ENCODE measurements at places on chromosomes 13 and 19.
A peak's percentile ranks its signal among the peaks of the same experiment; 100 is the strongest.

DNA sequence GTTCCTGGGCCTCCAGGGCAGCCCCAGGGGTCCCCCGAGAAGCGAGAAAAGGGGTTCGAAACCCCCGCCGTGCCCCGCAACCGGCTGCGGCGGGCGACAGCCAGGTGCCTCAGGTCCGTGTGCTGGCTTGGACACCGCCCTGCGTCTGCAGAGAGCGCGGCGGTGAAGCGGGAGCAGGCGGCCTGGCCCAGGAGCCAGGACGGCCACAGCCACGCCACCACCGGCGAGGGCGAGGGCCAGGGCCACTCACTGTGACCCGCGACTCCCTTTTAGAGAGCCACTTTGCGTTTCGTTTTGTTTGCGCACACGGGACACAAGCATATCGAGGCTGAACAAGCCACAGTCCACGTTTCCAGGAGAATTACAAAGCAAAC lies 110.4 kb downstream of the CRYL1 start:
- DNase-seq = no peak

DNA sequence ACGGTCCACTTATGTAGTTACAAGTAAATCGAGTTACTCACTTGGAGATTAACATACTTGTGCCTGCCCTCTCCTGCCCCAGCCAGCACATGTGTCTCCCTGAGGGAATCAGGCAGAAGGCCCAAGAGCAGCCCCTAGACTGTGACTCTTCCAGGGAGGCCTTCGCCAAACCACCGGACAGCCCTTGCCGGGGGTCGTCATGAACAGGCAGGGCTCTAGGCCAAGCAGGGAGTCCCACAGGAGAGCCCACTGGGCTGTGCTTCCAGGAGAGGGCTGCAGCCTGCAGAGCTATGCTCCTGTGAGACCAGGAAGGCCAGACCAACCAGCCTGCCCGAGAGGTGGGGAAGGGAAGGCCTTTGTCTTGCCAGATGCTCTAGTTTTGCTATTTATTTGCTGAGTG lies 283.3 kb downstream of the FOXO1 start:
- DNase-seq = no peak

- no peak for DNase-seq
These were observed 31.2 kb downstream of the DLEU7 start for GRCh38 chr13:50812242-50812641.

DNA sequence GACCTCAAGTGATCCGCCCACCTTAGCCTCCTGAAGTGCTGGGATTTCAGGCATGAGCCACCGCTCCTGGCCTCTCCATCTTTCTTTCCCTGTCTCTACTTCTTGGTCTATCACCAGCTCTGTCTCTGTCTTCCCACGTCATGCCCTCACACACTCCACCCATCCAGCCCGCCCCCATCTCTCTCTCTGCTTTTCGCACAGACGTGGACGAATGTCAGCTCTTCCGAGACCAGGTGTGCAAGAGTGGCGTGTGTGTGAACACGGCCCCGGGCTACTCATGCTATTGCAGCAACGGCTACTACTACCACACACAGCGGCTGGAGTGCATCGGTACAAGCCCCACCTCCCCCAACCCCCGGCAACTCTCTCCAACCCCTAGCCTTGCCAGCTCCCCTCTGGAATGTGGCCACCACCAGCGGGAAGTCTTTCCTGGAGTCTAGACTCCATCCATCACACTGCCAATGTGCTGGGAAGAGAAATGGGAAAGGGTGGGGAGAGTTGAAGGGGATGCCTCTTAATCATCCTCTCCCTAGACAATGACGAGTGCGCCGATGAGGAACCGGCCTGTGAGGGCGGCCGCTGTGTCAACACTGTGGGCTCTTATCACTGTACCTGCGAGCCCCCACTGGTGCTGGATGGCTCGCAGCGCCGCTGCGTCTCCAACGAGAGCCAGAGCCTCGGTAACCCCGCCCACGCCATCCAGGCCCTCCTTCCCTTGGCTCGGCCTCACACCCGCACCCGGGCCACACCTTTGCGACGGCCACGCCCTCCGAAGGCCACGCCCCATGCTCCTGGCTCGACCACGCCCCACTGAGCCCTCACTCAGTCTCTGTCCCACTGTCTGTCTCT lies 22.5 kb downstream of the LTBP4 start:
- no peak for DNase-seq

- no peak for DNase-seq
These were observed 74.8 kb upstream of the KLHL1 start for GRCh38 chr13:70183041-70183440.

DNA sequence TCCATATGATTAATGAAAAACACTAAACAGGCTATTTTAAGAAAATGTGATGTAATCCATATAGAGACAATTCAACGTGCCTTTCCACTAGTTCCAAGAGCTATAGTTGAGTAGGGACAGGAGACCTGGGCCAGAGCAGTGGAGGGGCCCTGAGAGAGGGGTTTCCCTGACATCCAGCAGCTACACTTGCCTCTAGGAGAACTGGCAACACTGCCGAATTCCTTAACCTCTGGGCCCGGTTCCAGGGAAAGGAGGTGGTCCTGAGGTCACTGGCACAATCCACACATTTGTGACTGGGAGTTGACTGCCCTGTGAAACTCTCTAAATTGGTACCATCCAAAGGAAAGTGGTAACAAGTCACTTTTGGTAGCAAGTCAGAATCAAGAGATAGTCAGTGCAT lies 264.4 kb downstream of the DCLK1 start:
- DNase-seq = no peak

DNA sequence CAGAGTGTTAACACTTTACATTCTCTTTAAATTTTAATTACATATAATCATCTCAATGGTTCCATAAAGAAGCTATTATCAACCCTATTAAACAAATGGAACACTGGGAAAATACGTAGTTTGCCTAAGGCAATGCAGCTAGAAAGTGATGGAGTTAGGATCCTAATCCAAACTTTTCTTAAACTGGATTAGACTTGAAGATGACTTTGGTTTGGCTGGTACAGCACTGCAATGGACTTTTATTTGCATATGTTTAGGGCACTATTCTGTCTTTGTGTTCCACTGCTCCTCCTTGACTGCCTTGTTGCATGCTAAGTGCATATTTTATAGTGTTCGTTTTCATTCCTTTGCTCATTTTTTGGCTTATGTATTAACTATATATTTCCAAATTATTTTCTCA lies 133.5 kb upstream of the UFM1 start:
- DNase-seq = no peak

DNA sequence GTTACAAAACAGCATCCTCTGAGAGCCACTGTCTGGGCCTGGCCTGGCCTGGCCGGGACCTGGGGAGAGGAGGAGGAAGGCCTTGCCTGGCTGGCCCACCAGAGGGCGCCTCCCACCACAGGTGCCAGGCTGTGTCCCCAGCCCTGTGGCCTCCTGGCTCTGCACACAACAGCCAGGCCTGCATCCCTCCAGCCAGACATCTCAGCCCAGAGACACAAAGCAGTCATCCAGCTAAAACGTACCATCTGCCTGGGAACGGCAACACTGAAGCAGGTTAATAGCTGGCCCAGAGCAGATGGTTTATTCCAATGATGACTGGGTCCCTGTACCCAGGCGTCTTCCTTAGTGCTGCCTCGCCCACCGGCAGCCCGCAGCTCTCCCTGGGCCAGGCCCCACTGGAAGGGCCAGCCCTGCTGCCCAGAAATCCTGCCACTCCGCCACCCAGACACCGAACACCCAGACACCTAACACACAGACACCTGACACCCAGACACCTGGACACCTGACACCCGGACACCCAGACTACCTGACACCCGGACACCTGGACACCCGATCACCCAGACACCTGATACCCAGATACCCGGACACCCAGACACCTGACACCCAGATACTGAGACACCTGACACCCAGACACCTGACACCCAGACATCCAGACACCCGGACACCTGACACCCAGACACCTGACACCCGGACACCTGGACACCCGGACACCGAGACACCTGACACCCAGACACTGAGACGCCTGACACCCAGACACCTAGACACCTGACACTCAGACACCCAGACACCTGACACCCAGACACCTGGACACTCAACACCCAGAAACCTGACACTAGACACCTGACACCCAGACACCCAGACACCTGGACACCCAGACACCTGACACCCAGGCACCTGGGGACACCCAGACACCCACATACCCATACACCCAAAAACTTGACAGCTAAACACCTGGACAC lies 20.1 kb downstream of the C19orf12 start:
- DNase-seq = peak; percentile 79

DNA sequence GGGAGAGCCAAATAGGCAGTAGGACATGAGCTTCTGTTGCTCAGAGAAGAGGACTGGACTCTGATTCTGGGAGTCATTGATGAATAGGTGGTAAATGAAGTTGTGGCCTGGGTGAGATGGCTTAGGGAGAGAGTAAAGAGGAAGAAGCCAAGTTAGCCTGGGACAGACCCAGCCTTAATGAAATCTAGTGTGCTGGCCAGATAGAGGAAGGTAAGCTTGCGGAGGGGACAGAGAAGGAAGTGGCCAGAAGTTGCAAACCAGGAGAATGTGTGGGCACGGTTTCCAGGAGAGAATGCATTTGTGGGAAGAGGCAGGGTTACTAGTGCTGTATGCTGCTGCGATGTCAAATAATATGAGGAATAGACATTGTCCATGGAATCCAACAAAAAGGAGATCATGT lies 83.3 kb upstream of the OLFM4 start:
- DNase-seq = no peak

DNA sequence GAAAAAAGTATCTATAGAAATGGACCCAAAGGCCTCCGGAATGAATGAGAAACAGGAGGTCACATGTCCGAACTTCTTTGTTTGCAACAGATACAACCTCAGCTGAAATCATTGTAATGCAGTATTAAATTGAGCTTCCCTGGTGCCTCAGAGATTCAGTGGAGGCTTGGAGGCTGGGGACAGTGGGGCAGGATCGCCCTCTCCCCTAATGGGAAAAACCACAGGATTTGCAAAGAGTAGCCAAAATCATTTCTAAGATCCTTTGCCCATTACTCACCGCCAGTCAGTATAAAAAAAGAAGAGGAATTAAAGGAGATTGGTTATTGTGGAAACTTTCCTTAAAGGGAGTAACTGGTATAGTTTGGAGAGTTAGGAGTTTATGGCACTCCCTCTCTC lies 30.4 kb upstream of the IRS2 start:
- no peak for DNase-seq

- DNase-seq = no peak
These were observed 14.3 kb upstream of the EIF3G start for GRCh38 chr19:10134040-10134439.

DNA sequence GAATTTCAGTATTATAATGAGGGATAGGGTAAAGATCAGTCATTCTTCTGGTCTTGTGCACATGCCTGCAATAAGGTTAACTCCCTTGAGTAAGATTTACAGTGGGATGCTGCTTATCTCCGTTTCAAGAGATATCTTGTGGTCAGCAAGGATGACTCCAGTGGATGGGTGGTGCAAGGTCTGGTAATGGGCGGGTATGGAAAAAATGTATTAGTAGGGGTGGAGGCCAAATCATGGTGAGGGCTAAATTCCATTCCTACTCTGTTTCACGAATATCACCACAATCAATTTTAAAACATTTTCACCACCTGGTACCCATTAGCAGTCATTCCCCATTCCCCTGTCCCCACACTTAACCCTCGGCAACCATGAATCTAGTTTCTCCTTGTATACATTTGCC lies 40.6 kb downstream of the CCDC122 start:
- DNase-seq = no peak

DNA sequence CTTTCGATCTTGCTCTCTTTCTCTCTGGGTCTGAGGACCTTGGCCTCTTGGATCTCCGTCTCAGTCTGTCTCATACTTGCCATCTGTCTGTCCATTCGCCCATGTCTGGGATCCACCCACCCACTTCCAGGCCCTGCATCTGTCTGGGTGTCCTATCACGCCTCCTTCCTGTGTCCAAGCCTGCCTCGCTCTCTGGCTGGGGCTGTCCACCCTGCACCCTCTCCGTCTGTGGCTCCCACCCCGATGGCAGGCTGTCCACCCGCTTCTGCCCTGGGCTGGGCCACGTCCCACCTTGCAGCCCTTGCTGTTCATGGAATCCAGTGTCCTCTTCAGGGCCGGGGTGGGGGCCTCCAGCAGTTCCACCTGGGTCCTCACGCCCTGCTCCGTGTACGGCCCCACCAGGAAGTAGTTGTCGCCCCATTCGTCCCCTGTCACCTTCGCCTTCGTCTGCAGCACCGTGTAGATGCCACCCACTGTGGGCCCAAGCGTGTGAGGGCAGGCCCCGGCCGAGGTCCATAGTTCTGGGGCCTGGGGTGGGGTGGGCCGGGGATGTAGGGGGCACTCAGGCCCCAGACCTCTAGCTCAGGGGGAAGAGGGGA lies 2.0 kb downstream of the GYS1 start:
- DNase-seq = no peak

GRCh38 chr13:52903320-52903719 lies 54.9 kb upstream of the PCDH8 start:
- no peak for DNase-seq

- DNase-seq = no peak
These were observed 8.5 kb upstream of the SYT5 start for GRCh38 chr19:55188625-55189024.

- no peak for DNase-seq
These were observed 439.1 kb upstream of the ZNF507 start for GRCh38 chr19:31906111-31906871.

DNA sequence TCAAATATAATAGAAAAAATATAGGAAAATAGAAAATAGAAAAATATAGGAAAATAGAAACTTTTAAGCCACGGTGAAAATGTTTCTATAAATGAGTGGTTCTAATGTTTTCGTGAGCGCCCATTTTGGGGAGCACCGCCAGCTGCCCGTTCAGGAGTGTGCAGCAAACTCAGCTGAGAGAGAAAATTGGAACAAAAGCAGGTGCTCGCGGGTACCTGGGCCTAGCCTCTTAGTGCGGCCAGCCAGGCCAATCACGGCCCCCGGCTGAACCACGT lies 204 bp upstream of the PDX1 start:
- no peak for DNase-seq

- no peak for DNase-seq
These were observed 2.9 kb downstream of the CEBPG start for GRCh38 chr19:33376423-33376822.

DNA sequence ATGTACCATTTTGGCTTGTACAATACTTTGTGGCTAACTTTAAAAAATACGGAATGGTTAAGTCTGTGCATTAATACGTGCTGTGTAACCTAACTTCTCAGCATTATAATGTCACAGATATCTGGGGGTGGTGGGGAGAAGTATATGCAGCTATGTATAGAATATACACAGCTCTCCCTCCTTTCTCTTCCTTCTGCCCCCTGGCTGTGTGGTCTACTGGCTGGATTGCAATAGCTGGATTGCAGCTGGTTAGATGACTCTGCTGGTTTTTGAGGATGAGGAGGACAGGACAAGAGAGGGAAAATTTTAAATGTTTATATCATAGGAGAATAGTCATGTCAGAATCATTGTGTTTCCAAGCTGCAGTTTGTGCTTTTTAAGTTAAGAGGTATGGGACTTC lies 9.7 kb downstream of the RNASEH2B start:
- DNase-seq = no peak

DNA sequence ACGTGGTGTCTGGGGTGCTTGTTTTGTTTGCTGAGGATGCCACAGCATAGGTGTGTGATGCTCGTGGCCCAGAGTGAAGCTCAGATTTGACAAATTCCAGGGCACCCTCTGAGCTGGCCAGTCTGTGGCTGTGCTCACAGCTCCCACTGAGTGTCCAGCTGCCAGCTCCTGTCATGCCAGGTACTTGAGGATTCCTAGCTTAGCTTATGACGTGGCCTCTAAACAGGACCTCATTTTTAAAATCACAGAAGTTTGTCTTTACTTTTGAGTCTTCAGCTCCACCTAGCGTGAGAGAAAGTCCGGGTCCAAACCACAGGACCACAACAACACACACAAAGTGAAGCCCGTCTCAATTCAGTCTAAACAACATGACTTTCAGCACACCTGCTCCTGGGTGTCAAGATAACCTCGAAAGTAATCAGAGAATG lies 117.3 kb downstream of the RAB20 start:
- no peak for DNase-seq

- DNase-seq = no peak
These were observed 911.3 kb upstream of the GPC6 start for GRCh38 chr13:92315265-92315664.

All from activated CD4-positive, alpha-beta T cell treated with anti-CD3 and anti-CD28 coated beads for 4 hours (primary cell).